Esophagus muscularis mucosa (tissue), 4 donors: ENCODE measurements at places on chromosomes 13 and 19. TPM values are rescaled to one million over a fixed set of nuclear protein-coding genes. Genes with fewer than 3 reads are reported as not detected.

The CBY2 gene
- total RNA-seq, result not detected

The LILRB5 gene
- total RNA-seq, result 26.6 TPM

The PEAK3 gene
- 1.0 TPM for total RNA-seq

The MISP gene
- total RNA-seq, result not detected

The FOXA3 gene
- total RNA-seq, result not detected

The EDDM13 gene
- total RNA-seq, result not detected

The PSG1 gene
- not detected for total RNA-seq

The DAZAP1 gene
- 57.9 TPM for total RNA-seq

The ZNF426 gene
- total RNA-seq, result 19.4 TPM

The ZNF540 gene
- total RNA-seq, result 1.8 TPM

The POGLUT2 gene
- total RNA-seq, result 5.4 TPM

The SLC1A6 gene
- not detected for total RNA-seq

The LENG8 gene
- total RNA-seq, result 96.8 TPM

The CYP2F1 gene
- total RNA-seq, result not detected

The EBI3 gene
- total RNA-seq, result 6.6 TPM

The VSTM2B gene
- not detected for total RNA-seq

The DNMT1 gene
- 20.8 TPM for total RNA-seq

The UBE2L5 gene
- 0.39 TPM for total RNA-seq

The DDX49 gene
- 38.4 TPM for total RNA-seq

The C5AR1 gene
- 5.5 TPM for total RNA-seq

The ZNF888 gene
- 2.5 TPM for total RNA-seq

The SKA3 gene
- total RNA-seq, result not detected

The MATK gene
- 0.13 TPM for total RNA-seq

The APC2 gene
- total RNA-seq, result 0.84 TPM

The SCAMP4 gene
- 55.2 TPM for total RNA-seq

The COL4A1 gene
- 578 TPM for total RNA-seq

The ZNF793 gene
- 5.8 TPM for total RNA-seq

The SYNGR4 gene
- total RNA-seq, result not detected

The ZNF845 gene
- total RNA-seq, result 6.2 TPM

The CD33 gene
- 9.9 TPM for total RNA-seq

The RETN gene
- not detected for total RNA-seq

The ZNF784 gene
- 4.0 TPM for total RNA-seq

The SIGLEC14 gene
- 9.9 TPM for total RNA-seq

The SMIM24 gene
- not detected for total RNA-seq

The ZNF222 gene
- total RNA-seq, result 2.6 TPM
